Stimulated activated CD8-positive, alpha-beta memory T cell treated with anti-CD3 and anti-CD28 coated beads, Interleukin-2, amount 100 ng/mL, for 1 hour (primary cell): ENCODE measurements at places on chromosomes 6 and 20.

DNA sequence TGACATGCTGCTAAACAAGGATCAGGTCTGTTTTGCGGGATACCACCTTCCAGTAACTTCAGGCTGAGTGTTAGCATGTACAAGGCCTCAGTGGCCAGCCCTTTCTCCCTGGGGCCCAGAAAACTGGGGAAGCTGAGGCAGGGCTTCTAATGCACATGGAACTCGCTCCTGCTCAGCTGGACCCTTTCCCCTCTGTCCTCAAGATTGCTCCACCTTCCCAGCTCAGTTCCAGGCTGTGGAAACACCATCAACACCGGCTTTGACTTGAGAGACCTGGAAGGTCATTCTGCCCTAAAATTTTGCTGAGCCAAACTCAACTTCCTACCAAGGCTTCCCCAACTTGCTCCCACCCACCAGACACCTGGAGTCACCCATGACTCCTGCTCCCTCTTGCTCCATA is 4.2 kb upstream of the BLCAP start:
- DNase-seq, result no peak

DNA sequence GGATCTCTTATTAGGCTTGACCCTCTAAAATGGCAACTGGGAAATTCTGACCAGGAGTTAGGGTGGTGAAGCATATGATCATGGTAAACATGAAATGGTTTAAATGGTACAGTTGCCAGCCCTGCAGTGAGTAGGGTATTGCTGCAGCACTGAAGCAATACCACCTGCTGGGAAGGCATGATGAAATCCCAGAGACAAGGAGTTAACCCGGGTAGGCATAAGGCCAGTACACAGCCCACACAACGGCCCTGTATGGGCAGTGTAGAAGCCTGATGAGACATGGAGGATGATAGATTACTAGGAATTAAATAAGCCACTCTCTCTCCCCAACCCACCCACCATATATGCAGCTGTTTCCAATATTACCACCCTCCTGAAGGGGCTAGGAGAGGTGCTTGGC is 197.4 kb upstream of the MOCS1 start:
- DNase-seq, result no peak

DNA sequence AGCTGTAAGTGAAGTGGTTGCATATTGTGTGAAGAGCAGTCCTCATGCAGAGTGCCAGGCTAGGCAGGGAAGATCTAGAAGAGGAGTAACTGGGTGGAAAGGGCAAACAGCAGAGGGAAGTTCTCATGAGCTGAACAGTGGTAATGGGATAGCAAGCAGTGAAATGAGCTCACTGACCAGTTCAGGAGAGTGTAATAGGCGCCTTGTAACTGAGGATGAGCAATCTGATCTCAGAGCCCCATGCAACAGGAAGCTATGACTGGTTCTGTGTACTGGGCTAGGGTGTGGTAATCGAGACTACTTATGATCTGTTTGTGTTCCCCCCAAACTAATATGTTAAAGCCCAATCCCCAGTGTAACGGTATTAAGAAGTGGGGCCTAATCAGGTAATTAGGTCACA is 98.6 kb downstream of the RFX6 start:
- no peak for DNase-seq

DNA sequence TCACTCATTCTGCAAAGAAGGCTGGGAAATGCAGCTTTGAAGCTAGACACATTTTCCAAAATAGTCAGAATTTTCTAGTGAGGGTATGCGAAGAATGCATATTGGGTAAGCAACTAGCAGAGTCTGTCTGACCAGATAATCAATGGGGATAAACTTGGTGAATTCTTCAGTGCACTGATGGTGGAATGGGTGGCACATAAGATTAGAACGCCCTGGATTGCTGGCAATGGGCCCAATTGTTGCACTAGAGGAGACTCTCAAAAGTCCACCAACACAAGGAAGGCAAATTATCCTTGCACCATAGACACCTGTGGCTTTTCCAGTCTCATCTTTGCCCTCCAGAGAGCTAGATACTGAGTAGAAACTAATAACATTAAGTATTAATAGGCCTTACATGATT is 167.6 kb downstream of the PTPRT start:
- no peak for DNase-seq

GRCh38 chr6:29723262-29723665 is at the start of gene HLA-F:
Gene HLA-F, plus strand, starts transcription at chr6:29723434. Its CDS starts 30 bp downstream, at chr6:29723464.
- DNase-seq, result peak; percentile 74

- DNase-seq, result no peak
These were observed 29.2 kb upstream of the GNRH2 start for GRCh38 chr20:3014179-3014578.

DNA sequence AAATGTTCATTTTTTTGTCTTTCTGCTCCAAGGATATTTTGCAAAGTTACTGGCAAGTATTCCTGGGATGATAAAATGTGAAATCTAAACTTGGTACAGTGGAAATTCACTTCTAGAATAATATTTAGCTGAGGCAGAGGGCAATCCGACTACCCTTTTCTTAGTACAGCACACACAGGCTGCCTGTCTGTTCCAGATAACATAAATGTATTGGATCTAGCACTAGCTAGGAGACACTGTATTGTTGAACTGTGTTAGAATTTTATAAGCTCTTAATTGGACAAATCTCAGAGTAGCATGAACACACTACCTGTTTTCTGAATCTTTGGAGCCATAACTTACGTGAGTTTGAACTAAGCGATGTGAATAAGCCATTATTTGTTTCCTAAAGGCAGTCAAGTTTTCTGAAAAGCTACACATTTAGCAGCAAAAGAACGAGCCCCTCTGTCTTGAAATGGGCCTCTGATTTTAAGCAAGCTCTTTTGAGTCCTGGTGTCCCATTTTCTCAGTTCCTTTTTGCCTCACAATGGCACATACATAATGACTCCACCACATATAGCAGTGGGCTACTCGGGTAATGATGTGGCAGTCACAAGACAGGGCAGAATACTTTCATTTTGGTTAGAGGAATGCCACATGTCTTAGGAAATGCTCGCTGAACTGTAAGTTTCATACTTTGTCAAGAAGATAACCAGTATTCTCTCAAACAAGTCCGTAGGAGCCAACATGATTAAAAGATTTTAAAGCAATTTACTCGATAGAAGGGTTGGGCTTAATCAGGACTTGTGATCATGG is 116.5 kb upstream of the ESR1 start:
- DNase-seq, result no peak

GRCh38 chr6:142271476-142271875 is 30.3 kb upstream of the ADGRG6 start:
- DNase-seq, result no peak

DNA sequence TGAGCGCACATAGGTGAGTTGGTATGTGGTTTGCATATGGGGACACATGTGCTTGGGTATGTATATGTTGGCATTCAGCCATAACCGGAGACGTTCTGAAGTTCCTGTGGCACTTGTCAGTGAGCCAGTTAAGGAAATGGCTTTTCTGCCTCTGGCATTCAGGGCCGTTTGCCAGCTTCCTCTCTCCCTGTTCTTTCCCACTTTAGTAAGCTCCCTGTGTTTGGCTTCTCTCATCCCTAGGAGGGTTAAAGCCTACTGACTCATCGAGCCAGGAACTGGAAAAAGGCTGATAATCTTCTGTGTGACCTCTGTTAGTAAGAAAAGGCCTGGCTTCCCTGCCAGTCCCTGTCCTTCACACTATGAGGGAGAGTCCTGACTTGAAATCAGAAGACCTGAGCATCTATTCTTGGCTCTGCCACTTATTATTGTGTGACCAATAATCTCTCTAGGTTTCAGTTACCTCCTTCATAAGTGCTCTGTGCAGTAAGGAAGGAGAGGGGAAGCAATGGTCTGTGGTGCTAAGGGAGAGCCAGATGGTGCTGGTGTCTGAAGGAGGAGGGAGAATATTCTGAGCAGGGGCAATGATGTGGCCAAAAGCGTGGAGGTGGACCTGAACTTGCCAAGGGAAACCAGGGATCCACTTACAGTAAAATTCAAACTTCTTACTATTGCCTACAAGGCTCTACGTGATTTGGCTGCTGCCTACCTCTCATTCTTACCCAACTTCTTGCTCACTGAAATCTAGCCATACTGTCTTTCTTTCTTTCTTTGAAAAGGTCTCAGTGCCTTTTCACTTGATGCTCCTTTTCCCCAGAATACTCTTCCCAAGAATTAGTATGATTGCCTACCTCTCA is 31.4 kb downstream of the ACSS2 start:
- DNase-seq, result no peak

DNA sequence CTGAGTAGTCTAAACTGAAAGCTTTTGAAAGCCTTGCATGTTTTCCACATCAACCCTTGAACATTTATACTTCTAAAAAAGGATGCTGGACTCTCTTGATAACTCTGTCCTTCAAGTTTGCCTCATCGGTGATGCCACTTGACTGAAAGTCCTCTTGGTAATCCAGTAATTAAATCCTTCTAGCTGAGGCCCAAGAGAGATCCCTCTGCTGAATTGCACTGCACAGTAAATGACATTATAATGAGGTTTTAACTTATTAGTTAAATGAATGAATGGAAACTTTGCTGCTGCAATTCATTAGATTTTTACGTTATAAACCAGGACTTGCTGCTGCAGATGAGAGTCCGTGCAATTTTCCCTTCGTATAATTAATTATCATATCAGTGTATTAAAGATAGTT is 363.9 kb upstream of the FLRT3 start:
- no peak for DNase-seq

GRCh38 chr6:110329348-110329713 is 28.8 kb downstream of the METTL24 start:
- DNase-seq, result no peak

DNA sequence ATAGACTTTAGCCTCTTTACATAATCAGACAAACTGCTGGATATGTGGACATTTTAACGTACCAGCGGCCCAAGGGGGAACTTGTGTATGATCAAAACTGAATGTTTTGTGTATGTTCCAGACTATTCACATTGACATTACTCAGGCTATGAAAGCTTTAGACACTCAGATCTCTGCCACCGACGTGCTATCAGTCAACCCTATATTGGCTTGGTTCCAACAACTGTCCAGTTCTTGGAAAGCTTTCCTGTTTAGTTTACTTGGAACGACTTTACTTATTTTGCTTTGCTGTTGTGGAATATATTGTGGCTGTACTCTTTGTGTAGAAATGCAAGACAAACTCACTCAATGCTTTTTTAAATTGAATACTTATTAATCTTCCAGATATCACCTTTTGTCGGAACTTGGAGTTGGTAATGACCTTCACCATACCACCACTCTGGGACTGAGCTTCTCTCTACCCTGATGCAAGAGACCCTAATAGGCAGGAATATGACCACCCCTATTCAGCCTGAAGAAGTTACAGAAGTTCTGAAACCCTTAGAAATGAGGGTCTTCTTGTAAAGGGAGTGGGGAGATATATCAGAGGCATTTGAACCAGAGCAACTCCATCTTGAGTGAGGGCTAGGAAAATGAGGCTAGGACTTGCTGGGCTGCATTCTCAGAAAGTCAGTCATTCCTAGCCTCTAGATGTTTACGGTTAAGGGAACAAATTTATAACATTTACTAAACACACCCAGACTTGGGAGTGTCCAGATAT is 49.0 kb upstream of the PAX1 start:
- no peak for DNase-seq

- DNase-seq, result no peak
These were observed 16.8 kb upstream of the KCNK16 start for GRCh38 chr6:39339096-39339867.

DNA sequence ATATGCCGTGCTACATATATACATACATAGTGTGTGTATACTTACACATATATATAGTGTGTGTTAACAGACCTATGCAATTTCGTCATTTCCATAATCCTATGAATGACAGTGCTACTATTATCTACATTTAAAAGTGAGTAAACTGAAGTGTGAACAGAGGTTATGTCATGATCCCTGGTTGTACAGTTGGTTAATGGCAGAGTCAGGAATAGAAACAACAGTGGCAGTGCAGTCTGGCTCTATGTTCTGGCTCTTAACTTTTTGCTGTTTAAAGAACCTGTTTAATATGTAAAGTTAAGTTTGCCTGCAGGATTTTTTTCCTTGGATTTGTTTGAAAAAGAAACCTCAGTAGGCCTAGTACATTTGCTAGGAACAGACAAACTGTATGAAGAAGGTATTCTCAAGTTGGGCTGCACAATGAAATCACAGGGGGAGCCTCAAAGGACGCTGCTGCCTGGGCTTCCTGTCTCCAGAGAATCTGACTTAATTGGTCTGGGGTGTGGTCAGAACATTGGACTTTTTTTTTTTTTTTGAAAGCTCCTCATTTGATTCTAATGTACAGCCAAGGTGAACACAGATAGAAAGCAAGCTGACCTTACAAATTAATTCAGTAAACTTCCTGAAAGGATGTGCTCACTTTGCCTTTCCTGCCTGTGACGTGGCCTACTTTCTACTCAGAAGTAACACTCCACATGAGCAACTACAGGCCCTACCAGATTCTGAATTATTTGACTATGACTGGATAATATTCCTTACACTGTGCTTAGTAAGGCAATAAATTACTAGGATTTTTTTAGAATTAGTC is 29.4 kb downstream of the PLCB1 start:
- DNase-seq, result no peak

DNA sequence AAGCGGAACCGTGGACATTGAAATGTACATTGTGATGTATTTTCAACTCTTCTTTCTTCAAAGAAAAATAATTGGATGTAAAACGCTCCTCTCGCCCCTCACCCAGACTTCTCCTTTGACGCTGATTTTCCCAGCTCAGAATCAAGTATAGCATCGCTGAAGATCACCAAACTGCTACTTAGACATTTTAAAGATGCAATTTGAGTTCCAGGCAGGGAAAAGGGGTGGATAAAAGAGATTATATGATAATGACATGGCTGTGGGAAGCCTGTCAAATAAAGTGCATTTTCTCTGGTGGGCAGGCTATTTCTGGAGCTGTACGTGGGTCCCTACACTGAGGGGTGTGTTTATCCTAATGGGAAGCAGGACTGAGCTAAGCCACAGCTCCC is 240.4 kb downstream of the CDC5L start:
- no peak for DNase-seq

- DNase-seq, result no peak
These were observed 193.8 kb downstream of the CLVS2 start for GRCh38 chr6:123189816-123190215.

DNA sequence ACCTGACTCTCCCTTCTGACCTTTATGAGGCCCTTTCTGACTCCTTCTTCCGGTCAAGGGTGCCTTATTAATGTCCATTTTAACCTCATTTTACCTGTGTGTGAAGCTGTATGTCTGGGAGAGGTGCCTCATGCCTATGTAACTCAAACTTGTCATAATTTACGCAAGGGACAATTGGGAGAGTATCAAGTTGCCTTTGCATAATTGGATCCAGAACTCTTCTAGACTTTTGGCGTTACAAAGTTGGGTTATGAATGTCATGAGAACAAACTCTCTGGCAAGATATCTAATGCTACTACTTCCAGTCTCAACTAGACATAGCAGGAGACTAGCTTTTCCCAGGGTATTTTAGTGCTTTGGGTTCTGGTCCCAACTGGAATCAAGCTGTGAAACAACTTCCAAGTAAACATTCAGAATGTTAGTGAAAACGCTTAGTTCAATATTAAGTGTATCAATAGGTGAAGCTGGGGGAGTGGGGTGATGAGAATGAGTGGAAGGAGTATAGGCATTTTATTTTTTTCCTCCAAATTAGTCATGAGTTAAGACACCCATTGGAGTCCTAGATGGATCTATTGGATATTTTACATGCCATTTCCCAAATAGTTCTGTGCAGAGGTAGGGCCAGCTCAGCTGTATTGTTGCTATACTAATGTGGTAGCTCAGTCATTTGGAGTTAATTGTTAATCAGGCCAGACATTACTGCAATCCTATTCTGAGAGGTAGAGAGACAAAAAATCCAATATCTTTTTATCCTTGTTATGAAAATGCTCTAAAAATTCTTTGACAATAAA is 159.9 kb downstream of the TFAP2B start:
- DNase-seq, result no peak

GRCh38 chr20:10708351-10709185 is 34.8 kb upstream of the JAG1 start:
- DNase-seq, result no peak

- DNase-seq, result no peak
These were observed 214.4 kb downstream of the ZNF217 start for GRCh38 chr20:53379014-53379832.
